ENCODE measurements at places on chromosomes 6 and 20.

- DNase-seq, result no peak
These were observed 23.6 kb downstream of the PRKN start for GRCh38 chr6:162704001-162704400.

GRCh38 chr6:106525882-106526275 lies 103.4 kb downstream of the RTN4IP1 start:
- no peak for DNase-seq

DNA sequence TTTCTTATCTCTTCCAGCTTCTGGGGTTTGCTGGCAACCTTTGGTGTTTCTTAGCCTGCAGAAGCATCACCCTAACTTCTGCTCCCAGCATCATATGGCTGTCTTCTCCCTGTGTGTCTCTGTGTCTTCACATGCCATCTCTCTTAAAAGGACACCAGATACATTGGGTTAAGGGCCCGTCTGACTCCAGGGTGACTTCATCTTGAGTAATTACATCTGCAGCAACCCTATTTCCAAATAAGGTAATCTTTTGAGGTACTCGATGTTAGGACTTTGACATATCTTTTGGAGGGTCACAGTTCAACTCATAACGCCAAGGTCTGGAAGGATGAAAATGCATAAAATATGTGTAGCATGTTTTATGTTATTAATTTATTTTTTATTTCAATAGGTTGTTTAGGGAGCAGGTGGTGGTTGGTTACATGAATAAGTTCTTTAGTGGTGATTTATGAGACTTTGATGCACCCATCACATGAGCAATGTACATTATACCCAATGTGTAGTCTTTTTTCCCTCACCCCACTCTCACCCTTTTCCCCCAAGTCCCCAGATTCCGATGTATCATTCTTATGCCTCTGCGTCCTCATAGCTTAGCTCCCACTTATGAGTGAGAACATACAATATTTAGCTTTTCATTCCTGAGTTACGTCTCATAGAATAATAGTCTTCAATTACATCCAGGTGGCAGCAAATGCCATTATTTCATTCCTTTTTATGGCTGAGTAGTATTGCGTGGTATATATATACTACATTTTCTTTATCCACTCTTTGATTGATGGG lies 131.1 kb downstream of the TBXT start:
- DNase-seq, result no peak

GRCh38 chr20:46559685-46560440 lies 9.4 kb upstream of the OCSTAMP start:
- DNase-seq, result no peak

DNA sequence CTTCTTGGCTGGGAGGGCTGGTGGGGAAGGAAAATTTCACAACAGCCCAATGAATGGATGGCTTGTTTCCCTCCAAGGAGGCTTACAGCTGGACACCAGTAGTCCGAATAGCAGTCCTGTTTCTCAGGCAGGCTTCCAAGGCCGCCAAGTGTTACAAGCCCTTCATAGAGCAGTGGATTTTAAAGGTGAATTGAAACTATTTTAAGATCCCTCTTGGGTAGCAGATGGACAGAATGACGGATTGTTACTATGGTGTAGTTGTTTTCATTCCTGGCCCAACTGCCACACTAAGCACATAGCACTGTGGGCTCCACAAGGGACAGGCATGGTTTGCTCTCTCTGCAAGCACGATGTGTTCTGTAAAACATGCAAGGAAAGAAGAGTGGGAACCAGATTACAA lies 203.3 kb upstream of the TAB2 start:
- DNase-seq, result no peak

- DNase-seq, result no peak
These were observed 1.4 kb downstream of the PHACTR3 start for GRCh38 chr20:59605601-59606364.

GRCh38 chr6:170042123-170042522 lies 248.8 kb downstream of the DLL1 start:
- DNase-seq, result no peak

DNA sequence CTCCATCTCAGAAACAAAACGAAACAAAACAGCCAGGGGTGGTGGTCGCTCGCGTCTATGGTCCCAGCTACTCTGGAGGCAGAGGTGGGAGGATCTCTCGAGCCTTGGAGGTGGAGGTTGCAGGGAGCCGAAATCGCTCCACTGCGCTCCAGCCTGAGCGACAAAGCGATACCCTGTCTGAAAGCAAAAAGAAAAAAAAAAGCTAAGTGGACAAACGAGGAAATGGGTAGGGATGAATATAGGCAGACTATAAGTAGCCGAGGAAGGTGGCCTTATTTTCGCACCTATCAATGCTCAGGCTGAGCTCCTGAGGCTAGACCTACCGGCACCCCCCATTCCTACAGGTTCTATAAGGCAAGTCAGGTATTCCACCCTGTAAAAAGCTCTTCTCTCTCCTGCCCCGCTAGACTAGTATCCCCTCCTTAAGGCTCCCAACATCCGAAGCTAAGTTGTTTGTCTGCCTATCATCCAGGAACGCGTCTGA lies 650 bp upstream of the CASP8AP2 start:
- no peak for DNase-seq

DNA sequence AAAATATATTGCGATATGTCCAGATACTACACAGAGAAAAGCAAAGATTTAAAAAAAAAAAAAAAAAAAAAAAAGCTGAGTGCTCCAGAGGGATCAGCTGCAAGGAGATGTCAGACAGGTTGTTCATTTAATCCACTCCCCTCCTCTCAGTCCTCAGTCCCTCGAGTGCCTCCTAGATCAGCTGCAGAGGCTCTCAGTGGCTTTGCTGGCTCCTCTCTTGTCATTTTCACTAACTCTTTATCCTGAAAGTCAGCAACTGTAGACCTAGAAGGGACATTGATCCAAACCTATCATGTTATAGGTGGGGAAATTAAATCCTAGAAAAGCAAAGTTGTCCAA lies 61.6 kb downstream of the KIAA0319 start:
- no peak for DNase-seq

DNA sequence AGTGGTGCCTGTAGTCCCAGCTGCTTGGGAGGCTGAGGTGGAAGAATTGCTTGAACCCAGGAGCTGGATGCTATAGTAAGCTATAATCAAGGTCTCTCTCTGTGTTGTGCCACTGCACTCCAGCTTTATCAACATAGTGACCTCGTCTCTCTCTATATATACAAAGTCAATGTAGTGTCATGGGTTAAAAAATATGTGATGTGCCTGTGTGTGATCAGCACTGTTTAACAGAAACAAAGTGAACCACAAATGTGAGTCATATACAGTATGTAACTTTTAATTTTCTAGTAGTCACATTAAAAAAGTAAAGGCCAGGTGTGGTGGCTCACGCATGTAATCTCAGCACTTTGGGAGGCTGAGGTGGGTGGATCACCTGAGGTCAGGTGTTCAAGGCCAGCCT lies 85.3 kb upstream of the RNF24 start:
- DNase-seq, result no peak

- DNase-seq, result no peak
These were observed 28.6 kb upstream of the PRL start for GRCh38 chr6:22325481-22325880.

GRCh38 chr6:23690453-23691049 lies 435.5 kb upstream of the NRSN1 start:
- DNase-seq, result no peak

- DNase-seq, result no peak
These were observed 307.0 kb upstream of the NOX3 start for GRCh38 chr6:155762649-155763048.

- no peak for DNase-seq
These were observed 129.4 kb downstream of the IBTK start for GRCh38 chr6:82118150-82118562.

DNA sequence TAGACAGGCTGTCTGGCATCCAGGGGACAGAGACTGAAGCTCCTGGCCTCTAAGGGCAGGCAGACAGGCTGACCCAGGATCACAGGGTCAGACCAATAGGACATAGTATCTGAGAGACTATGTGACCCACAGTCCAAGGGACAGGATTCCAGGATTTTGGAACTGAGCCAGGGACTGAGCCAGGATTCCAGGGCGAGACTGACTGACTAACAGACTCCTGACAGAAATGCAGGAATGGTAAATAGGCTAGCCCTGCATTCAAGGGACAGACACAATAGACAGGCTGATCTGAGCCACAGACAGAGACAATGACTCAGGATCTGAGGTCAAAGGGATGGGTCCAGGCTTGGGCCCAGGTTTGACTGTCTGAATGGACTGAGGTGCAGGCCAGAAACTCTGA lies 19.8 kb downstream of the XKR7 start:
- no peak for DNase-seq

Data from stimulated activated CD4-positive, alpha-beta T cell treated with anti-CD3 and anti-CD28 coated beads, Interleukin-15, amount 100 ng/mL, for 1 hour (primary cell).